Activated CD4-positive, alpha-beta T cell treated with anti-CD3 and anti-CD28 coated beads, Interleukin-2, amount 50 U/mL, for 16 hours (primary cell): ENCODE measurements at places on chromosomes 3 and 15.

DNA sequence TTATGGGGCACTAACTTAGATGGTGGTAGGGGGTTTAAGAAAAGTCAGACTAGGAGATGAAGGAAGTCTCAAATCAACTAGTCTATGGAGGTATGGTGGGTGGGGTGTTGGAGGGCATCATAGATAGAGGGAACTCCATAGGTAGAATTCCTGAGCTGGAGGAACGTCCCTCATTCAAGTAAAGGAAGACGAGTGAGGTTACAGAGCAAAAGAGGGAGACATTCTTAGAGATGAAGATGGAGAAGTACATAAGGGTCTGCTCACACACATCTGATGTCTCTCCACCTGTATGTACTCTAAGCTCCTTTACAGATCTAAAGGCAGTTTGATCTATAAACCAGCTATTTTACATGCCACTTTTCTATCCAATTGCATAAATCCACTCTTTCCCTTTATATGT lies 1.4 kb downstream of the PLSCR1 start:
- DNase-seq = no peak

DNA sequence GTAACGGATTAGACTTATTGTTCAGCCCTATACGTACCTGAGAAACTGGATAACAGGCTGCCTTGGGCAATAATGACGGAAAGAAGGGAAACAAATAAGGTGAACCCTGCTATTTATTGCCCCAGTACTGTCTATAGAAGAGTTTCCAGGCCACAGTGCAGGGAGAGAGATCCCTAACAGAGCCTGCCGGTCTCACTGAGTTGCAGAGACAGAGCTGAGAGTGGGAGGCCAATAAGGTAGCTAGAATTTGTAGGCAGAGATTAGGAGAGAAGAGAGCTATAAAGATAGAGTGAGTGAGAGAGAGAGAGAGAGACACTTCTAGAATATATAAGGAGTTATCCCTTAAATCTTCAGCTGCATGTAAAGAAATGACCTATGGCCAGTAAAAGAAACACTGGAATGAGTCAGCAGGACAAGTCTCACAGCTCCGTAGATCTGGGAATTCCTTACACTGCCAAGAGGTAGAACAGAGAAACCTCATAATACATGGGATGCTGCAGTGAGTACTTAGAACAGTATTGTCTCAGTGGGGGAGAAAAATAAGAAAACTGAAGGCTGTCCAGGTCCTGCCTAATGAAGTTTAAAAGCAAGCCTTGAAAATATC lies 51.8 kb downstream of the ST3GAL6 start:
- DNase-seq = no peak

DNA sequence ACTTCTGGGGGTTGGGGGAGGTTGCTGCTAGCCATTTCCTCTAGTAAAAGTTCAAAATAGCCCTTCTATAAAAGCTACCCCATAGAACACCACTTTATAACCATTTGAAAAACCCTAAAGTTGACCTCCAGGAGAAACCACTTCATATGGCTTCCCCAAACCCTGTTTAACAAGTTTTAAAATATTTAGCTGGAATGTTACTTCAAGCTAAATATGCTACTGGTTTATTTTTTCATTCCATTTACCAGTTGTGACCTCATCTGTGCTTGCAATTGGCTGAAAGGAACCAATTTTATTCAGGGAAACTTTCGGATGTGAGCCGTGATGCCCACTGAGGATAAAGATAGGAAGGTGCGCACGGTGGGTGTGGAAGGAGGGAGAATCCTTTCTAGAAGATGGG lies 221.3 kb downstream of the SUCLG2 start:
- no peak for DNase-seq

DNA sequence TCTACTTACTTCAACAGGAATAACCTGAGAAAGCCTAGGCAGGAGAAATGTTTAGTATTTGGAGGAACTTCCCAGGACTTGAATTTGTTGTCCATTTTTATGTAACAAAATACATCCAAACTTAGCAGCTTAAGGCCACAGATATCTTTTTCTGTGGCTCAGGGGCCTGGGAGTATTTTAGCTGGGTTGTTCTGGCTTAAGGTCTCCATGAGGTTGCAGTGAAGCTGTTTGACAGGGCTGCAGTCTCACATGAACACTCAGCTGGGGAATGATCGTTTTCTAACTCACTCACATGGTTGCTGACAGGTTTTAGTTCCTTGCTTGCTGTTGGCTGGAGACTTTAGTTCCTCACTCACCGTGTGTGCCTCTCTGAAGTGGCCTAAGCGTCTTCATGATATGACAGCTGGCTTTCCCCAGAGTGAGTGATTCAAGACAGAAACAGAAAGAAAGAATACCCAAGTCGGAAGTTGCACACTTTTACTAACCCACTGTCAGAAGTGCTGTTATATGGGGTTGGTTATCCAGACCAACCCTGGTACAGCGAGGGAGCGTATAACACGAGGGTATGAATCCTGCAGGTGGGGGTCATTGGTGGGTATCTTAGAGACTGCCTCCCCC lies 229.7 kb upstream of the TBL1XR1 start:
- DNase-seq = peak; percentile 93

DNA sequence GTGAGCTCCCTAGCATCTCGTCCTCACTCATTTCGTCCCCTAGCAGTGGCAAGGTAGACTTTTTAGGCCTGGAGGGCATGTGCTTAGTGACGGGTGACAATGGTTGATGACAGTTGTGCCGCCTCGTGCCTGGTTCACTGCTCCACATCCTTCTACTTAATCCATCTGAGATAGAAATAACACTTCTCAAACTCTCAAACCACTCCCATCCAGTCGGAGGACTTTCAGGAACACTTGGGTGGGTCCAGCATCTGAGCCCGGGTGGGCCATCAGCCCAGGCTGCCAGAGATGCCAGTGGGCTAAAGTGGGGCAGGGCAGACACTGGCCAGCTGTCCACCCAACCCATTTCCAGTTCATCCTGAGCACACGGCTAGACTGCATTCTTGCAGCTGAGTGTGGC lies 79.7 kb upstream of the SMAD3 start:
- DNase-seq = no peak

DNA sequence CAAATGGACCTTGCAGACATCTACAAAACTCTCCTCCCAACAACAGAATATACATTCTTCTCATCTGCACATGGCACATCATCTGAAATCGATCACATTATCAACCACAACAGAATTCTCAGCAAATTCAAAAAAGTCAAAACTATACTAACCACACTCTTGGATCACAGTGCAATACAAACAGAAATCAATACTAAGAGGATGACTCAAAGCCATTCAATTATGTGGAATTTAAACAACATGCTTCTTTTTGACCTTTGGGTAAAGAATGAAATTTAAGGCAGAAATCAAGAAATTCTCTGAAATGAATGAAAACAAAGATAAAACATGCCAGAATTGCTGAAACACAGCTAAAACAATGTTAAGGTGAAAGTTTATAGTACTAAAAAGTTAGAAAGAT lies 358.1 kb downstream of the NSUN3 start:
- no peak for DNase-seq
